Subcutaneous adipose tissue (tissue), 4 donors: ENCODE measurements at places on chromosomes 2 and 18. TPM values are rescaled to one million over a fixed set of nuclear protein-coding genes. Genes with fewer than 3 reads are reported as not detected.

The POU3F3 gene
- 0.66 TPM for total RNA-seq

The UGT1A1 gene
- not detected for total RNA-seq

The DLX2 gene
- not detected for total RNA-seq

The RFTN2 gene
- 22.4 TPM for total RNA-seq

The ADCYAP1 gene
- 2.4 TPM for total RNA-seq

The TTC39C gene
- 48.4 TPM for total RNA-seq

The SLC9A4 gene
- not detected for total RNA-seq

The COL4A4 gene
- 1.7 TPM for total RNA-seq

The SP110 gene
- 33.7 TPM for total RNA-seq

The FIGN gene
- 9.5 TPM for total RNA-seq

The MCM6 gene
- 12.7 TPM for total RNA-seq

The LAMA1 gene
- 1.1 TPM for total RNA-seq

The HAAO gene
- total RNA-seq, result 1.1 TPM

The HOXD3 gene
- 2.0 TPM for total RNA-seq

The EVX2 gene
- total RNA-seq, result not detected

The BAZ2B gene
- 106 TPM for total RNA-seq

The CCDC102B gene
- total RNA-seq, result 4.7 TPM

The IL1F10 gene
- total RNA-seq, result not detected

The BCL11A gene
- total RNA-seq, result 2.0 TPM

The NTSR2 gene
- total RNA-seq, result not detected

The NEDD4L gene
- 54.1 TPM for total RNA-seq

The GKN2 gene
- not detected for total RNA-seq

The ATAD2B gene
- total RNA-seq, result 34.9 TPM

The SOX11 gene
- not detected for total RNA-seq

The RNF152 gene
- 16.8 TPM for total RNA-seq

The INPP5D gene
- total RNA-seq, result 27.2 TPM

The C2orf66 gene
- total RNA-seq, result not detected

The LRRFIP1 gene
- total RNA-seq, result 112 TPM

The ZC3H8 gene
- total RNA-seq, result 20.7 TPM

The MAP3K20 gene
- 63.3 TPM for total RNA-seq

The SCN7A gene
- total RNA-seq, result 9.3 TPM

The ABCB11 gene
- total RNA-seq, result 4.6 TPM

The PLGLB1 gene
- 5.8 TPM for total RNA-seq

The CRIM1 gene
- 241 TPM for total RNA-seq

The ESPNL gene
- not detected for total RNA-seq

The CFC1 gene
- not detected for total RNA-seq

The KCNF1 gene
- not detected for total RNA-seq

The MPHOSPH10 gene
- total RNA-seq, result 23.7 TPM

The RND3 gene
- total RNA-seq, result 15.3 TPM

The GCG gene
- not detected for total RNA-seq

The MTLN gene
- total RNA-seq, result 159 TPM

The KIF3C gene
- 3.7 TPM for total RNA-seq

The GNLY gene
- total RNA-seq, result 10.0 TPM

The RGPD4 gene
- total RNA-seq, result not detected

The GPR35 gene
- total RNA-seq, result 3.9 TPM

The SLC5A7 gene
- total RNA-seq, result under 0.01 TPM

The RSAD2 gene
- 6.3 TPM for total RNA-seq

The UGT1A6 gene
- not detected for total RNA-seq

The C2orf76 gene
- total RNA-seq, result 32.4 TPM

The GPR39 gene
- total RNA-seq, result not detected

The LHCGR gene
- total RNA-seq, result 1.1 TPM

The SNED1 gene
- total RNA-seq, result 39.1 TPM

The MALL gene
- total RNA-seq, result 9.5 TPM

The CFAP65 gene
- not detected for total RNA-seq

The DYNAP gene
- not detected for total RNA-seq

The RTP5 gene
- not detected for total RNA-seq

The SCTR gene
- not detected for total RNA-seq

The WDR33 gene
- total RNA-seq, result 45.8 TPM

The FAM124B gene
- total RNA-seq, result 5.7 TPM
